Fibroblast of skin of left biceps (primary cell): ENCODE measurements at places on chromosomes 1 and 21.

DNA sequence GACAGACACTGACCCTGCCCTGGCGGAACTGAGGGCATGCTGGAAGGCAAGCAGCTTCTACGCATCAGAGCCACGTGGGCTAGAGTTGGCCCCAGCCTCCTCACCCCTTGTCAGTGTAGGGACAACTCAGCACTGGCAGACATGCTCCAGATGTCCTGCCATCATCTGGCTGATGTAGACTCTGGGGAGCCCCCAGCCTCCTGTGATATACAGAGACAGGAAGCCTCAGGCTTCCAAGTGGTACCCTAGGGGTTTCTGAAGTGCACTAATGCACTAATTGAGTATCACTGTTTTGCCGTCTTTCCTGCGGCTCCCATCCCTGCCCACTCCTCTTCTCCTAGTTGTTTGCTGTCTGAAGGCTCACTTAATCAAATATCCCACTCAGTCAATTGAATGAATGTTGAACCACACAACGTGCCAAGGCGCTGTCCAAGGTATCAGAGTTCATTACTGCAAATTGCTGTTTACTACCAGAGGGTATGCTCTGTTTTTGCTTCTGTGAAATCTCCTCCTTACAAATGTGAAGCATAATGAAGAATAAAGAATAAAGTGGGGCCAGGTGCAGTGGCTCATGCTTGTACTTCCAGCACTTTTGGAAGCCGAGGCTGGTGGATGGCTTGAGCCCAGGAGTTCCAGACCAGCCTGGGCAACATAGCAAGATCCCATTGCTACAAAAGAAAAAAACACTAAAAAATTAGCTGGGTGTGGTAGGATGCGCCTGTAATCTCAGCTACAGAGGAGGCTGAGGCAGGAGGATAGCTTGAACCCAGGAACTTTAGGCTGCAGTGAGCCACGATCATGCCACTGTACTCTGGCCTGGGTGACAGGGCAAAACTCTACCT lies 76.4 kb upstream of the ZBTB18 start:
- DNase-seq = no peak

- DNase-seq = no peak
Measured at GRCh38 chr1:233088613-233089012, 138.2 kb downstream of the NTPCR start.

- no peak for DNase-seq
Measured at GRCh38 chr21:44260791-44261631, 686 bp downstream of the DNMT3L start.

- DNase-seq = no peak
Measured at GRCh38 chr1:95497566-95497965, 263.6 kb downstream of the RWDD3 start.

DNA sequence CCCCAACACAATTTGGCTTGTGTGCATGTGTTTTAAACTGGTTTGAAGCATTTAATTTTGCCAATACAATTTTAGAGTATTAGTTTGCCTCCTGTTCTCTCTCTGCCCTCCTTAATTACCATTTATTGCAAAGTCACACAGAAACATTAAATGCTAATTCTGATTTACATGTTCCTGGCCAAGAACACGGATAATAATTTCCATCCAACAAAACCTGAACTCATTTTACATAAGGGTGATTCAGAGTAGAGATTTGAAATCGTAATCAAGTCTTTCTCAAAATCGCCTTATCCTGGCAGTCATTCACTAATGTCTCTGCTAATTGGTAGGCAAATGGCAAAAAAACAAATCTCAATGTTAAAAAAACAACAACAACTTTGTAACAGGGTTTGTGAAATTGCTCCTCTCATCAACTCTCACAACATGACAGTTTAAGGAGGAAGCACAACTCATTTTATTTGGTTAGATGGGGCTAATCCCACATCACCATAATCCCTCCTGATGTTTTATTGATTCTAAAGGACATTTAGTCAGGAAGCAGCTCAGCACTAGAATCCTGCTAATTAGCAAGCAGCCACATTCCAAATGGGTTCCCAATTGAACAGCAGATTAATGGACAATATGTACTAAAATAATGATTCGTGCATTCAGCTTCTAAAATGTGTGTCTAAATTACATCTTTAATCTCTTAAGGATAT lies 55.9 kb downstream of the C1orf87 start:
- no peak for DNase-seq

DNA sequence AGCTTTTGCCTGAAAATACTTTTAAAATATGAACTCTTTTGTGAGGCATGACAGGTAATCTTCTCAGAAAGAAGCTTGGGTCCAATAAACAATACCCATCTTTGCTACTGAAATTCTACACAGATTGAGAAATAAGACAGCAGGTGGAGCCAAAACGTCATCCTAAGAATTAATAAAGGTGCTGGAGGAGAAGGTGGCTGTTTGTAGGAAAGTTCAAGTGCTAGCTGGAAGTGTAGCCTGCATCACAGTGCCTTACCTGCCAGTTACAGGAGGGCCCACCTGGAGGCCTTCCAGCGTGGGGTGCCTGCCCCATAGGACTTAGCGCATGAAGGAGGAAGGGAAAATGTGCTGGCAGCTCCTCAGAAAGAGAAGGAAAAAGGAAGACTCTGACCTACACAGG lies 93.7 kb downstream of the TTC3 start:
- DNase-seq = no peak

GRCh38 chr21:38126666-38127303 lies 130.0 kb upstream of the KCNJ15 start:
- no peak for DNase-seq

DNA sequence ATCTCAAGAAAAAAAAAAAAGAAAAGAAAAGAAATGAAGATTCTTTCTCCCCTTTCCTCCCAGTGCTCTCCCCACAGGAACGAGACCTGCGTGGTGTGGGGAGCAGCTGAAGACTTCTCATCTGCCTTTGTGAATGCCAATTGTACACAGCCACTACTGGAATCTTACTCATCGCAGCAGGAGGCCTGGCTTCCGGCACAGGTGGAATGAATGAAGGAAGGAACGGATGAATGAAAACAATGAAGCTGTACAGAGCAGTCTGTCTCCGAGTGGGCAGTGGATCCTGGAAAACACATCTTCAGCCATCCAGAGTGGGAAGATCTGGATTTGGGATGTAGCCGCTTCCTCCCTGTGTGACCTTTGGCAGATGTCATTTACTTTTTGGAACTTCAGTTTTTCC lies 64.9 kb downstream of the RUNX3 start:
- no peak for DNase-seq

DNA sequence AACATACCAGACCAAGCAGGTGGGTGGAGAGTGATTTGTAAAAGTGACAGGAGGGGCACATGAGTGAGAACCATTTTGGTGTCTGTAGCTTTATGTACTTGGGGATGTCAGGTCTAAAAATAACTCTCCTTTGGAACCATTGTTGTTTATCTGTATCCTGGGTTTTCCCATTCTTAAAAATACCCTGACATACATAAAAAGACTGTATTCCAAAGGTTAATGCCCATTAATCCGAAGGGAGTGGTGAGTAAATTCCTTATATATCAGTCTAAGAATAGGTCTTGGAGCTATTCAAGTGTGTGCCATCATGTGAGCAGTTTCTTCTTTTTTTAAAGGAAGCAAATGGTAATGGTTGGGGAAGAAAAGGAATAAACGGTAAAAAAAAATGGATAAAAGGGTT lies 117.5 kb downstream of the TGFB2 start:
- no peak for DNase-seq

DNA sequence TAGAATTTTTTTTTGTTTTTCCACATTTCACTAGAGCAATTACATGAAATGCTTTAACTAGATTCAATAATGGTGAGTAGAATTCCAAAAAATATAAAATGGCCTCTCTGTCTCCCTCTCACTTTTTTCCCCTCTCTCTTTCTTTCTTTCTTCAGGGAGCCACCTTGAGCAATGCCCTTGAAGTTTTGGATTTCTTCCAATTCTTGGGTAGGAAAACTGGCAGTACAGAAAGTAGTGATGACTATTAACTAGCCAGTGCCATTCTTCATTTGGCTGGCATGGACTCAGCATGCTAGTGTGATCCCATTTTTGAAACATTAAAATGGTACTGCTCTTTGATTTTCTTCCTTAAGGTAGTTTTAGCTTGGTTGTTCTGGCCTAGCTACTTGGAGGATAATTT lies 4.5 kb upstream of the FNBP1L start:
- no peak for DNase-seq
